Stimulated activated CD4-positive, alpha-beta T cell treated with anti-CD3 and anti-CD28 coated beads, Interleukin-1b, Interleukin-23, amount 100 ng/mL, for 1 hour (primary cell): ENCODE measurements at places on chromosomes 16 and 17.

DNA sequence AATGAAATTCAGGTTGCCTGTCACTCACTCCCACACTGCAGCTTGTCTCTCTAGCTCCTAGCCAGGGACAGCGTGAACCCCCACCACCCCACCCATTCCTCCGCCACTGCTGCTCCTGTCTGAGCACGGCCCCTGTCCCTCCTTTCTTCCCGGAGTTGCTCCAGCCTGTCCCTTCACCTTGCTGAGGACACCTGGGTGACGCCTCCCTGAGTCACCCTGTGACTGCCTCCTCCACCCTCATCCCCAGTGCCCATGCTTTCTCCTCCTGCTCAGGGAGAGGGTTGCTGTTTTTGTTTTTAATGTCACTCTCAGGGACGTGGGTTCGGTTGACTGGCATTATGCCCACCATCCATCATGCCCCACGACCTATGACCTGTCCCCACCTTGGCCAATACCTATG, 25.8 kb upstream of the NAT9 start:
- DNase-seq = no peak

DNA sequence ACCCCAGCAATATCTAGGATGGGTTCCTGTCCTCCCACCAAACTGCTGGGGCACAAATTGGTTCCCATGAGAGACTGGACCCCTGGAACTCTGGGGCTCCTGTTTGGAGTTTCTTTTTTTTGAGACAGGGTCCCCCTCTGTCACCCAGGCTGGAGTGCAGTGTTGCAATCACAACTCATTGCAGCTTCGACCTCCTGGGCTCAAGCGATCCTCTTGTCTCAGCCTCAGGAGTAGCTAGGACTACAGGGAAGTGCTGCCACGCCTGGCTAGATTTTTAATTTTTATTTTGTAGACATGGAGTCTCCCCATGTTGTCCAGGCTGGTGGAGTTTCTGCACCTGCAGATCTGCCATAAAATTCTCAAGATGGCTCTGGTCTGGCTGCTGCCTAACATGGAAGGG, 56.3 kb upstream of the BRD7 start:
- no peak for DNase-seq

DNA sequence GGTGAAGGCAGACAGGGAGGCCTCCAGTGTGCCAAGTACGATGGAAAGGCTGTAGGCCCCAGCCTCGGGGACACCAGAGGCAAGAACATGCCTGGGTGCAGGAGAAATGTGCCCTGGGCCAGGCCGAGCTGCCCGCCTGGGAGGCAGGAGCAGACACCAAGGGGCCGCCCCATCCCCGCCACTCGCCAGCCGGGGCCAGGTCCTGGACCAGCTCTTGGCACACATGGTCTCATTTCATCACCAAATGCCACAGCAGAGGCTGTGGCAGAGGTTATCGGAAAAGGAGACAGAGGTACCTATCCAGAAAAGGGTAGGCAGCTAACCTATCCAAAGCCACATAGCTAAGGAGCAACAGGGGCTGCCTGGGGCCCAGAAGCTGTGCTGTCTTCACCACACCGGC, 31.3 kb downstream of the PEMT start:
- no peak for DNase-seq

DNA sequence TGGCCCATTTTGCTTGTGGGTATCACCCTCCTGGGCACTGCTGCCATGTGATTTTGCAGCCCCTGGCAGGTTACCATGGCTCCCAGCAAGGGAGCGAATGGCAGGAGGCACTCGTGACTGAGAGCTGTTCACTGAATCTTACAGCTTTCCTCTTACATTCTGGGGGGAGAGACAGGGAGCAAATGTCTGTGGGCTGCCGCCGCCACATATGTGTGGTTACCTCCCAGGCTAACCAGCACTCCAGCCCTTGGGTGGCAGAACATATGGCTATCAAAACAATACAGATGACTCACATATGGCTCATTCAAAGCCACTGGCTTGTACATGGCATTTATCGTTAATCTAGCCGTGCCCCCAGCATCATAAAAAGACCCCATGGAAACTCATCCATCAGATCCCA, 19.8 kb downstream of the GTF3C1 start:
- no peak for DNase-seq

DNA sequence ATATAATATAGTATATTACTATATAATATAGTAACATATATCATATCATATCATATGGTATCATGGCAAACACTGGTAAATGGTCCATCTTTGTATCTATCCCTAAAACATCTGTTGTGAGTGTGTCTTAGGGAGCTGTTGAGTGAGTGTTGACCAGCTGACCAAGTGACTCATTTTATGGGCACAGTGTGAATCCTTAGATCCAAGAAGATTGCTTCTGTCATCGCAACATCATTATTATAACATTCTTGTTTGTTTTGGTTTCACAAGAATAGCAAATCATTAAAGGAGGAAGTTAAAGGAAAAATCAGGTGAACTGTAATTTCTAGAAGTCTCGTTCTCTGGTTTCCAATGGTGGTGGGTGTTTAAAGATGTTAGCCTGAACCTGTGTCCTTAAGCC, 11.7 kb upstream of the MAF start:
- no peak for DNase-seq

- no peak for DNase-seq
Measured at GRCh38 chr16:49652456-49653172, 203.3 kb downstream of the ZNF423 start.

- DNase-seq = no peak
Measured at GRCh38 chr17:80184423-80184714, 14.5 kb downstream of the CARD14 start.

DNA sequence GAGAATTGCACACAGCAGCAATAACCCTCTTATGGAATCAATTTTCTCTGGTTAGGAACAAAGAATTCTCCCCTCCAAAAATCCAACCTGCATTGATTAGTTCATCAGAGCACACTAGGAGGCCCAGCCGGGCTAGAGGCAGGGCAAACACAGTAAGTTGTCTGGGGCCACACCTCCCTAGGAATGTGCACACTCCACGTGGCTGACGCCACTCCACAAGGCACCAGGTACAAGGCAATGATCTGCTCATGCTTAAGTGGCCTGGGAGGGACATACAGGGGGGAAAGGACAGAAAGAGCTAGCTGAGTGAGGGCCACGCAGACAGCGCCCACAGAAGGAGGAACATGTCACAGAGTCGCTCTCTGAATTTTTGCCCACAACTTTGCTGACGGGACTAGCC, 107.6 kb downstream of the SLC39A11 start:
- no peak for DNase-seq
